Stimulated activated CD4-positive, alpha-beta T cell treated with anti-CD3 and anti-CD28 coated beads, Interleukin-12 subunit alpha, Interleukin-12 subunit beta, amount 100 ng/mL, for 24 hours (primary cell): ENCODE measurements at places on chromosomes 5 and 9.

DNA sequence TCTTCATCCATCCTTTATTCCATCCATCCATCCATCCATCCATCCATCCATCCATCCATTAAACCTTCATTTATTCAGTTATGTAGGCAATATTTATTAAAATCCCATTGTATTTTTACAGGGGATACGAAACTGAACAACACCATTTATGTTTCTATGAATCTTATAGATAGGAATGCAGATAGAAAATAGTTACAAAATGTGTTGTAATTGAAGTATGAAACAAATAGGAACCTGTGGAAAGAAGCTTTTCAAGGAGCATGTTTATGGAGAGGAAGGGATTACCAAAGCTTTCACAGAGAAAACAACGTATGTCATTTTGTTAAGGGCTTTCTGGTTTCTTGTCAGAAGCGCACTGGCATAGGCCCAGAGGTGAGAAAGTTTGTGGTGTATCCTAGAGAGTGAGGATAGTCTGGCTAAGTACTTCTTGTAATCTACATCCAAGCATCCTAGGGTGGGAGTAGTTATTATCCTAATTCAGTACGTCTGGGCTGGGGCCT is 184.0 kb downstream of the CNTLN start:
- no peak for DNase-seq

- no peak for DNase-seq
These were observed 82.3 kb downstream of the SLC1A3 start for GRCh38 chr5:36688722-36689121.

- DNase-seq = no peak
These were observed at the start of gene LRRC14B for GRCh38 chr5:191036-191948. TSS of gene LRRC14B (plus strand) at chr5:191495. CDS start at chr5:191539, 44 bp downstream.

- no peak for DNase-seq
These were observed 41.0 kb upstream of the SLC36A1 start for GRCh38 chr5:151406322-151406947.

GRCh38 chr5:127875235-127876021 is 172.2 kb downstream of the CCDC192 start:
- DNase-seq = no peak

DNA sequence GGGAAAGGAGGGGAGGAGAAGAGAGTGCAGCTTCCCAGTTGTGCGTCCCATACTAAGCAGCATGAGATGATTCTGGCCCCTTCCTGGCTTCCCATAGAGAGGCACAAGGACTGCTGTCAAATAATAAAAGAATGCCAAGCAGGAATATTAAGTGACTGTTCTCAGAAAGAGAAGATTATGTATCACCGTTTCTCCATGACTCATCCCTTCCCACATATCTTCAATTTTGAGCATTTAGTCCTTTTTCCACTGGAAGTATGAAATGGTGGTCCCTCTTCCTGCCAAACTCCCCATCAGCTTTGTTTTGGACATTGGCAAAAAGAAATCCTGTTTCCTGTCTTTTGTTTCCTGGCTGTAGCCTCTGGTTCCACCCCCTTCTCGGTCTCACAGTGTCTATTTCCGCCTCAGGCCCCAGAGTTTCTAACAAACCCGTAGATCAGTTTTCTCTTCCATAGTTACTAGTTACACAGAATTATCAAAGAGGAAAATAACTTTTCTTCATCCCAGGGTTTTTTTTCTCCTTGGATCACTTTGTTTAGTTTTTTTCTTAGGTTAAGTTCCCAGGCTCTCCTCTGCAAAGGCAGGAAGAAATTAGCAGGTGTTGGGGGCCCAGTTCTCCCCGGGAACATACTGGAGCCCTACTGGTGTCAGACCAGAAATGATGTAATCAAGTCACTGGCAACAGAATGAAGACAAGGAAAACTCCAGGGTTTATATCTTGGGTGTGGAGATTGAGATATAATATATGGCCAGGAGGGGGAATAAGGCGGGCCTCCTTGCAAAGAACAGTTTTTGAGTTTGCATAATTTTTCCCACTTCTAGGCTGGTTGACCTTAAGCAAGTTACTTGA is 26.4 kb upstream of the ARHGAP26 start:
- DNase-seq = no peak

DNA sequence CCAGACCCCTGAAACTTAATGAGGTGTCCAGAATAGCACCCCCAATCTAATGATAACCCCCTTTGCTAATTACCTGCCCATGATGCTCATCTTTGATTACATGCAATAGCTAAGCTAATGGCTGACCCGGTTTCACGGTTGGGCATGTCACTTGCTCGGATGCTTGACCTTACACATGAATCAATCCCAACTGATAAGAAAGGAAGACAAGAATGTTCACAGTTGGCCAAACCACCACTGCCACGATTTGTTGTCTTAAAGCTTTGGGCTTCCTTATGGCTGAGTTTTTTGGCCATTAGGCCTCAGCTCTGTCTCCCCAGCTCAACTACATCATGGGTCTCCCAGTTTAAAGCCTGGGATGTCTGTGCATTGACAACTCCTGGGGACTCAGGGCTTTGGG is 53.1 kb upstream of the TGFBR1 start:
- no peak for DNase-seq

- DNase-seq = no peak
These were observed 34.2 kb downstream of the ADAMTS2 start for GRCh38 chr5:179311091-179311470.

- no peak for DNase-seq
These were observed 1.4 kb upstream of the PTTG1 start for GRCh38 chr5:160420331-160420610.

GRCh38 chr5:114448481-114448880 is 86.6 kb downstream of the KCNN2 start:
- no peak for DNase-seq

GRCh38 chr5:132010989-132011621 is 353 bp downstream of the ACSL6 start:
- no peak for DNase-seq

DNA sequence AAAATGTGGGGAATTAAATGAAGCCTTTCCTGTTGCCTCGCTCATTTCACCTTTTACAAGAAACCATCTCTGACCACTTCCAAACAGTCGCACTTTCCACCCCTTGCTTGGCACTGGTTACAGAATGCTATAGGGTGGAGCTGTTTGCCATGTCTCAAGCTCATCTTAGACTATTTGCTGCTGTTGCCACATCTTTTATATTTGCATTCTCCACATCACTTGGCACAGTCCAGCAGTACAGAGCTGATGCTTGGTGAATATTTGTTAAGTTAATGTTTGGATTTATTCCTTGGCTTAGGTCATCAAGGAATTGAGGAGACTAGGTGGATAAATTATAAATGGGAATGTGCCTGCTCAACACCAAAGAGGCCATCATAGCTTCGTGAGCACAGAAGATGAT is 53.2 kb downstream of the GNA14 start:
- no peak for DNase-seq

- no peak for DNase-seq
These were observed 420.4 kb downstream of the KIAA0825 start for GRCh38 chr5:94197970-94198369.

DNA sequence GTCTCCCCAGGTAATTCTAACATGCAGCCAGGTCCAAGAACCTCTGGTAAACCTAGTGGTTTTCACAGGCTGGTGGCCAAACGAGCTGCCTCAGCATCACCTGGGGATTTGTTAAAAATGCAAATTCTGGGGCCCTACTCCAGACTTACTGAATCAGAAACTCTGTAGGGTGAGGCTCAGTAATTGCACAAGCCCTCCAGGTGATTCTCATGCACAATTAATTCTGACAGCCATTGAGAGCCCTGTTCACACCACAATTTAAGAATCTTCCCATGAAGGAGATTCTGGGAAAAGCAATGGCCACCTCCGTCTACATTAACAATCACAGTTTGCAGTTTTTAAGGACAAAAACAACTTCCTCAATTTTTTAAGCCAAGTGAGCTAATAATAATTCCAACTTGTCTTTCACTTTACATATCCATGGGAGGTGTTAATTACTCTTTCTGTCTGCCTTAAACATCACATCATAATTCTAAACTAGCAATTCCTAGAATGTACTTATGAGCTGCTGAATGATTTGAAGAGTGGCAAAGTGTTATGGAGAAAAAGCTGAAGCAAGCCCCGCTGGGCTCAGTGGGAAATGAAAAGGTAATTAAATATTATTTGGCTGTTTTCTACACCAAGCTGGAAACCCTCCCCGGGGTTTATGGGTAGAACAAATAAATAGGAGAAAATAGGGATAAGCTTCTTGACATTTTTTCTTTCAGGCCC is 70.0 kb downstream of the GLDC start:
- DNase-seq = no peak

DNA sequence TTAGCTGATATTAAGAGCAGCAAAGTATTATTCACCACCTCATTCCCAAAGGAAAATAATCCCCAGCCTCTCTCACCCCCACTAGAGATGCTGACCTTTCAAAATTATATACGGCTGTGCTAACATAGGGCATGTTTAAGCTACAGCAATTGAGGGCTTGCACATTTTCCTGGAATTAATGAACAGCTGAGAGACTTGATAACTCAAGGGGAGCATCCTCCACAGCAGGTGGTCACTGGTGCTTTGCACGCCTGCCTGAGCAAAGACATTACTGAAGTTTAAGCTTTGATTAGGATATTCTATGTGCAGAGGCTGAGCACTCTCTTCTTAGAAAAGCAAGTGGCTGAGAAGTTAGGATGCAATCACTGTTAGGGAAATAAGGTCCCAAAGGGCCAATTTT is 230.9 kb downstream of the FAM114A2 start:
- DNase-seq = no peak

GRCh38 chr5:58753446-58753845 is 170.6 kb downstream of the RAB3C start:
- no peak for DNase-seq

DNA sequence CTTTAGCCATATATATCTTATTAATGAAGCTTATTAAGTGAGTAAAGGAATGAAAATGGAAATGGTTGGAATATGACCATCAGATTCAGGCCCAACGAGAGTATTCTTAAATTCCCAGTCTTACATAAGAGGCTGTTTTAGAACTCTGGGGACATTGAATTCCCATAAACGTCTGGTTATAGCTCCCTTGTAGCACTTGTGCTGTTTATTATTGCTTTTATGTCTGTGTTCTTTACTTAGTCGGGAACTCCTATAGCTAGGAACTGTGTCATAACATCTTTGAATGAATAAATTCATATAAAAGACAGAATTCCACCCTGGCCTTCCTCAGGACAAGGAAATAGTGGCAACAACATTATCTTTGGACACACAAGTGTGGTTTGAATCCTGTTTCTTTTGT is 58.4 kb downstream of the SH3GL2 start:
- DNase-seq = no peak

DNA sequence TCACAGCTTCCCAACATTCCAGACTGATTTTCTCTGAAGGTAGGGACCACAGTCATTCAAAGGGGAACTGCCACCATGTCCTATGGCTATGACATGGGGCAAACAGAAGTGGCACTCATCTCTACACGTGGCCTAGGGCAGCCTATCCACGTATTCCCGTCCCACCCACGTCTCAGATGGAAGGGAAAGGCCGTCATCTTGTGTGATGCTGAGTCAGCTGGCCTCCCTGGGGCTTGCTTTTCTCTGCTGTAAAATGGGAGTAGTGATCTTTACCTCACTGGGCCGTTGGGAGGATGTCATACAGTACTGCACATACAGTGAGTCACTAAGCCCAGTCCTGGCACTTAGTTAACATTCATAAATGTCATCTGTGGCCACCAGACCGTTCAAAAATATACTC is 72.3 kb downstream of the RAPGEF1 start:
- DNase-seq = peak; percentile 36

GRCh38 chr5:1706021-1706420 is 93.6 kb downstream of the MRPL36 start:
- DNase-seq = no peak

DNA sequence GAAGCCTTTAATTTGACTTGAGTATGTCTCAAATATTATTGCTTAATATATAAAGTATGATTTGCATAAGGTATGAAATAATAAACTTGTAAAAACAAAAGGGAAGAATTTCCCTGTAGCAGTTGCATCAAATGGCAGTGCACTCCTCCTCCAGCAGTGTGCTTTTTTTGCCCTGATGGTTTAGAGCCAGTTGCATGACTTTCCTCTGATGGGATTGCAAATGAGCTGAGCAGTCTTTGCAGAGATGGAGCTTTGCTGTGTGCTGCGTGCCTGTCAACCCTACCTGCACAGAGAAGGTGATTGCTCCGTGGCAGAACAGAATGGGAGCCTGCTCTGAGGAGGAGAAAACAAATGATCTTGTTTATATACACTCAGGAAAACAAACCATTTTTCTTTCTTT is 22.7 kb upstream of the CATSPER3 start:
- no peak for DNase-seq

DNA sequence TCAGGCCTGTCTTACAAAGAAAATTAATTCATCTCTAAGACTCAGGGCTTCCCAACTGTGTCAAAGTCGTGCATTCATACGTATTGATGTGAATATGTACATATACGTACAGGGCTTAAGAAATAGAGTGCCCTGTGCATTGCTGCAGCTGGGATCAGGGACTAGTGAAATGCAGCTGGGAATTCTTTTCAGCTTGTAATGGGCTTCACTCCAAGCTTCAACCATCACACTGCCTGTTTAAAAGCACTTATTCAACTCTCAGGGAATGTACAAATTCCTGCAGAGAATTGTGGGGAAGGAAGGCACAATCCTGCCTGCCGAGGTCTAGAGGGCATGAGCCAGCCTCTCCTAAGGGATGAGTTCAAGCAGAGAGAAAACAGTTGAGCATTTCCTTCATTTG is 59.6 kb upstream of the MAN2A1 start:
- no peak for DNase-seq

DNA sequence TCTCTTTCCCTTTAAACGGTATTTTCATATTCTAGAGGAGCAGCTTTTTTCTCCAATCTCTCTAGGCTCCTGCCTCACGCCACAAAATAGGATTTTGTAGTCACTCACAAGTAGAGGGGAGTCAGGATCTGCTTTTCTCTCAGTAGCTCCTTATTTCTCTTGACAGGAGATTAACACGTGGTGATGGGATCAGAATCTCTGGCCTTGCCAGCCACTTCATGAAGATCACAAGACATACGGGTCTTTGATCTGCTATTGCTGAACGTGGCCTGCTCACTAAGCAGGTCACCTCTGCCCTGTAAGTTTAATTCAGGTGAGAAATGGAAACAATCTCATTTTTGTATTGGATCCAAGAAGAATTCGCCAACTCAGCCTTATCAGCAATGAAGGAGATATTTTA is 257.5 kb downstream of the DIRAS2 start:
- DNase-seq = no peak

DNA sequence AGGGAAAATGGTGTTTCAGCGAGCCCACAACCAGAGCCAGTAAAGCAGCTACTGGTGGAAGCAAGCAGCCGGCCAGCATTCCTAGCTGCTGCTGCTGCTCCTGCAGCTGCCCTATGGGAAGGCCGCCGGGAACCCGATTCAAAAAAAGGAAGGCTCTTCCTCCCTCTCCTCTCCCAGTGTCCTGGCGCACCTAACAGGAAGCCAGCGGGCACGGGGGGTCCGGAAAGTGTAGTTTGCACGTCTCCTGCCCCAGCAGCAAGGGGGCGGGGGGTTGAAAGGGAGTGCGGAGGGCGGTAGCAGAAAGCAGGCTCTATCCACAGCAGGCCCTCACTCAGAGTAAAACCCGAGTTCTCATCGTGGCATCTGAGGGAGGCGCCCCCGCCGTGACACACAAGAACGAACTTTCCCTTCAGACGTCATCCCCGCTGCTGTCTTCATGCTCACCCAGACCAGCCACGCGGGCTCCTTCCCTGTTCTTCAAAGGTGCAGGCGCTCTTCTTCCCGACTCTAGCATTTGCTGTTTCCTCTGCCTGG is 16.5 kb downstream of the GRXCR2 start:
- no peak for DNase-seq

GRCh38 chr9:105359892-105360291 is 87.9 kb upstream of the FSD1L start:
- DNase-seq = peak; percentile 45

- DNase-seq = no peak
These were observed 95.8 kb upstream of the ADAMTS16 start for GRCh38 chr5:5044247-5044840.
